ENCODE measurements at places on chromosomes 1 and 21. TPM values are rescaled to one million over a fixed set of nuclear protein-coding genes. Genes with fewer than 3 reads are reported as not detected.

PTAFR gene
- 0.70 TPM for total RNA-seq

CD247 gene
- total RNA-seq, result 308 TPM

EPHB2 gene
- total RNA-seq, result 0.21 TPM

RIMKLA gene
- total RNA-seq, result 0.05 TPM

PGBD5 gene
- total RNA-seq, result not detected

LCA5L gene
- 0.77 TPM for total RNA-seq

ADCY10 gene
- total RNA-seq, result 0.41 TPM

RAD54L gene
- total RNA-seq, result 1.0 TPM

EPHA2 gene
- total RNA-seq, result not detected

FAM78B gene
- 0.27 TPM for total RNA-seq

OR2AK2 gene
- total RNA-seq, result not detected

CR1L gene
- total RNA-seq, result not detected

PPIE gene
- total RNA-seq, result 86.9 TPM

BCL2L15 gene
- total RNA-seq, result 1.3 TPM

S100A9 gene
- total RNA-seq, result 2.8 TPM

PLA2G2A gene
- not detected for total RNA-seq

AMY1C gene
- total RNA-seq, result not detected

DIO1 gene
- total RNA-seq, result not detected

LRRIQ3 gene
- total RNA-seq, result 2.0 TPM

IFNAR2 gene
- 59.7 TPM for total RNA-seq

CTPS1 gene
- total RNA-seq, result 22.5 TPM

GBP7 gene
- not detected for total RNA-seq

BATF3 gene
- 1.2 TPM for total RNA-seq

Data from naive thymus-derived CD8-positive, alpha-beta T cell (primary cell).